NCI-H1105 (cell line): ENCODE measurements at places on chromosomes 16 and 17.

- DNase-seq, result no peak
Observed at GRCh38 chr17:42985225-42985624, 4.9 kb downstream of the RUNDC1 start.

DNA sequence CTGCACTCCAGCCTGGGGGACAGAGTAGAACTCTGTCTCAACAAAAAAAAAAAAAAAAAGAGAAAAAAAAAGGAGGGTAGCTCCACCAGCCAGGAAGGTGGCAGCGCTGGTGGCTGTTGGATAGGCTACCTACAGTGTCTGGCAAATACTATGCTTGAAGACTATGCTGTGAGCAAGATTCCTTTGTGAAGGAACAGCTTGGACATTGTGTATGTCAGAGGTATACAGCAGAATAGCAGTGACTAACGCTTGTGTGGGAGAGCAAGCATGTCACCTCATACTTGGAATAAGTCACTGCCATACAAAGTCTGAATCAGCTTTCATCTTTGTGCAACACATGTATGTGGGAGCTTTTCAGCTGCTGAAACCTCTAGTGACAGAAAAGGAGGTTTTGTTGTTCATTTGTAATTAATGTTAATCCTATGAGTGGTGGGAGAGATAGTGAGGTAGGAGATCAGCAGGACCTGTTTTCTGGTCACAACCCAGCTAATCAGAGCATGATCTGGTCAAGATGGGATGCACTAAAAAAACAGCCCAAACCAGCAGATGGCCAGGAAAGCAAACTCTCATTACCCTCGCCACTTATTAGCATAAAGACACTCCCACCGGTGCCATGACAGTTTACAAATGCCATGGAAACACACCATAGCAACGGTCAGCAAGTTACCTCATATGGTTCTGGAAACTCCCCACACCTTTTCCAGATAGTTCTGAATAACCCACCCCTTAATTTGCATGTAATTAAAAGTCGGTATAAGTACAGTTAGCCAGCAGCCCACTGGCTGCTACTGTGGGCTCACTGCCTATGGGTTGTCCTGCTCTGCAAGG is 6.8 kb upstream of the ITGAD start:
- DNase-seq, result no peak

- DNase-seq, result no peak
Observed at GRCh38 chr16:51193879-51194278, 42.8 kb upstream of the SALL1 start.

DNA sequence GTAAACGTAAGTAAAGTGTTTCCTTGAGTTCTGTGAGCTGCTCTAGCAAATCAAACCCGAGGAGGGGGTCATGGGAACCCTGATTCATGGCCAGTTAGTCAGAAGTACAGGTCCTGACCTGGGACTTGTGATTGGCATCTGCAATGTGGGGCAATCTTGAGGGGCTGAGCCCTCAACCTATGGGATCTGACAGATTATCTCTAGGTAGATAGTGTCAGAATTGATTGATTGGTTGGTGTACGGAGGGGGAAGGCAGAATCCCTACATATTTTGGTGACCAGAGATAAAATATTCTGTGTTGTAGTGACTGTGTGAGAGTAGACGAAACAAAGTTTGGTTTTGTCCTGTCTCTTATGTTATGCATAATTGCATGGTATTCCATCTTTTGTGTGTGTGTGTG is 100.5 kb upstream of the NETO2 start:
- no peak for DNase-seq

- no peak for DNase-seq
Observed at GRCh38 chr17:79541056-79541850, 69.6 kb downstream of the RBFOX3 start.

DNA sequence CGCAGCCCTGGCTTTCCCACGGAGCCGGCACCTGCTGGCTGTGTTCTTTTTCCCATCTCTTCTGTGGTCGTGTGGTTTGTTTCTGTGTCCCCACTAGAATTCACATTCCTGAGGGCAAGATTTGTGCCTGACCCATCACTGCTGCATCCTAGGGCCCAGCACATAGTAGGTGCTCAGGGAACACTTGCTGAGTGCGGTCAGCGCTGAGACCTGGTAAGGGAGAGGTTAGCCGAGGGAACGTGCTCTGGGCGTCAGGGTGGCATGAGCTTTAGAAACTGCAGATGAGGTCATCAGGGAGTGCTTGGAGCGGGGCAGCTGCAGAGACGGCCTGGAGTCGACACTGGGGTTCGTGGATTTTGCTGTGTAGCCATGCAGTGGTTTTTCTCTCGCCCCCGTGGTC is 5.9 kb downstream of the DEF8 start:
- DNase-seq, result no peak

DNA sequence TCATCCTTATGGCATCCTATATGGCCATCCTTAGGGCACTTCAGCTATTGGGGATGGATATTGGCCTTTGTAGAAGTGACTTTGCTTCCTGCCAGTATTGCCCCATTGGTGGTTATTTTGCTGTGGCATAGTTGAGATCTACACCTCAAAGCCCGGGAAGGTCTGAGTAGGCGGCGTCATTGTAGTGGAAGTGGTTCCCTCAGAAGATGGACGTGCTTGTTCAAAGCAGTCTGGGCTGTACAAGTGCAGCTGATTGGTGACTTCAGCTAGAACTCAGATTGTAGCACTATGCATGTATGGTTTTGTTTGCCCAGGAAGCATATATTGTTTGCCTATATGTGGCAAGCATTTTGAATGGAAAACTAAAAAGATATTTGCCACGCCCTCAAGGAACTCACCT is 83.2 kb downstream of the TMC6 start:
- DNase-seq, result no peak

- DNase-seq, result no peak
Observed at GRCh38 chr16:81521141-81521626, 76.6 kb downstream of the CMIP start.

GRCh38 chr17:8941980-8942622 is 23.4 kb downstream of the PIK3R5 start:
- no peak for DNase-seq

DNA sequence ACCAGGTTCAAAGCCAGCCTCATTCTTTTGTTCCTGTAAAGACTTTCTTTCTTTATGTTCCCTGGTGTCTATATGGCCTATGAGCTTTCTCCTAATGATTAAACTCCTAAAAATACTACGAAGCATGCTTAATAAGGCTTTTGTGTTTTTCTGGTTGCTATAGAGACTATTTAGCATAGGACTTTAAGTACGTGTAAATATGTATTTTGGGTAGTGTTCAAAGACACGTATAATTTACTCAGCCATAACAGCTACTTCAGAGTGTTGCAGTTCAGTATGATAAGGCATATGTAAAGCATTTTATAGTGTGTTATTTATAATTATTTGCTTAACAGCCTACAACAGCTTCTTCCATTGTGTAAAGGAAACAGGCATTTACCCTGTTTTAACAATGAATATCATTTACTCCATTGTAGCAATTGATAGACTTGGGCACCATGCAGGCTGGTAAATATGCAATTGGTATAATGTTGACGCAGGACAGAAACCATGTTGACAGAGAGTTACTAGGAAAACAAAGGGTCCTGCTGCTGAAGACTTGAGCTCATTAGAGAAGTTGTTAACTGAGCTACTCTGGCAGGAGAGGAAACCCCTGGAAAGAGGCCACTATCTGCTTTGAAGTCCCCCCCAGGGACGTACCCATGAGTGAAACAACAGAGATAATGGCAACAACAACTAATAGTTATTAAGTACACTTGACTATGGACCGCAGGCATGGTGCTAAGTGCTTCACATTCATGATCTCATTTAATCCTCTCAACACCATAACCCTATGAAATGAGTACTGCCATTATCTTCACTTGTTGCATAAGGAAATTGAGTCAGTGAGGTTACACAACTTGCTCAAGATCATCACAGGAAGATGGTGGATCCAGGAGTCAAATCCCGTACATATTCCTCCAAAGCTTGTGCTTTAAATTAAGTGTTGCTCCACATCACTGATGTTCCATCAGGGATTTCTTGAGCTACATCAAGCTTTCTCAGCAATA is 342.2 kb upstream of the DYNLRB2 start:
- DNase-seq, result peak; percentile 74

DNA sequence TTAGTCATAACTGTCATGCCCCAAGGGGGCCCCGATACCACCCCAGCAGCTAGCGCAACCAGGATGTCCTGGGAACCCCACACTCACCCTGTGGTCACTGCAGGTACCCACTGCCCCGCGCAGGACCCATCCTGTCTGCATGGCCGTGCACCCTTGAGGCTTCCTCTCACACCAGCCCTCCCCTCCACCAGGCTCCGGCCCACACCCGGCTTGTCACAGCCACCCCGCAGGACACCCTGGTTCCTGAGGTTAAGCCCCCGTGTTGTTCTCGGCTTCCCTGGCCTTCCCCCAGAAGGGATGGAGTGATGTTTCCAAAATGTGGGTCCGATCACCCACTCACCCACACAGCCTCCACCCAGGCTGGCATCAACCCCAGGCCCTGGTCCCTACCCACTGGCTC is 7.5 kb downstream of the DNASE1L2 start:
- no peak for DNase-seq

GRCh38 chr16:85752511-85753420 is 1.9 kb upstream of the C16orf74 start:
- no peak for DNase-seq

DNA sequence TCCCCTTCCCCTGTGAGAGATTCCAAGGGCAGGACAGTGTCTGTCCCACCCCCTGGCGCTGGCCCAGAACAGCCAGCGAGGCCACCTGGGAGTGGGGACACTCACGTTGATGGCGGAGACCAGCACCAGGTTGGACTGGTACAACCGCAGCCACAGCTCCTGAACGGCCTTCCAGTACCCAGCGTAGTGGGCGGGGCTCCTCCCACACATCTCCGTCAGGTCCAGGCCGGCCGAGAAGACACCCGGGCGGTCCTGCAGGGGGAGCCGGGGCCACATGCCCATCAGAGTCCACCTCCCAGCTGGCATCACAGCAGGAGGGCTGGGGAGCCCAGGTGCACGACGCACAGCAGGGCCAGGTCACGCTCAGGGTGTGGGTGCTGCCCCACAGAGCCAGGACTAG is 7.1 kb downstream of the ECI1 start:
- no peak for DNase-seq

DNA sequence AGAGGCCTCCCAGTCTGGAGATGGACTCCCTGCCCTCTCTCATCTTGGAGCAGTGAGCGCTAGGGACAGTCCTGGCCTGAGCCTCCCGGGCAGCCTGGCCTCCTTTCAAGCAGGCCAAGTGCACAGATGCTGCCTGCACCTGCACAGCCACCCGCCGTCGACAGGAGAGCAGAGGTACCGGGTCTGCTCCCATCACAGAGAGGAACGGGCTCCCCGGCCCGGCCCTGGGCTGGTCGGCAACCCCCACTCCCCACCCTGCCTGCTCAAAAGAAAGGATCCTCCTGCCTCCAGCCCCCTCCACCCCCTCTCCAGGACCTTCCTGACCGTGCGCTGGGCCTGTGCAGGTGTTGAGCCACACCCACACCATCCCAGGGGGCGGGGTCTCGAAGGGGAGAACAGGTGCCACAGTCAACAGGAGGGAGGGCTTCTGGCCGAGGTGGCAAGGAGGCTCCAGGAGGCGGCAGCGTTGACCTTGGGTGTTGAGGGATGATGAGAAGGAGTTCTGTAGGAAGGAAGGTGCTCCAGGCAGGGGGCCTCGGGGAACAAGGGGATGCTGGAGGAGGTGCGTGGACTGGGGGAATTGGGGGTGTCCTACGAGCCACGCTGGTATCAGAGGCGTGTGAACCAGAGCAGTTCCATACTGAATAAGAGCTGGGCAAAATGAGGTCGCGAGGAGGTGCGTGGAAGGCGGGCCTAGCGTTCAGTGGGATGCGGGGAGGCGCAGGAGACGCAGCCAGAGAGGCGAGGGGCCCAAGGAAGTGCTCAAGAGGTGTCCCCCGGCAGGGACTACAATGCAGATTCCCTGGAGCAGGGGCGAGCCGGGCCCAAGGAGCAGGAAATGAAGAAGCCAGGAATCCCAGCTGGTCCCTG is 967 bp upstream of the CDH15 start:
- peak; percentile 19 for DNase-seq

DNA sequence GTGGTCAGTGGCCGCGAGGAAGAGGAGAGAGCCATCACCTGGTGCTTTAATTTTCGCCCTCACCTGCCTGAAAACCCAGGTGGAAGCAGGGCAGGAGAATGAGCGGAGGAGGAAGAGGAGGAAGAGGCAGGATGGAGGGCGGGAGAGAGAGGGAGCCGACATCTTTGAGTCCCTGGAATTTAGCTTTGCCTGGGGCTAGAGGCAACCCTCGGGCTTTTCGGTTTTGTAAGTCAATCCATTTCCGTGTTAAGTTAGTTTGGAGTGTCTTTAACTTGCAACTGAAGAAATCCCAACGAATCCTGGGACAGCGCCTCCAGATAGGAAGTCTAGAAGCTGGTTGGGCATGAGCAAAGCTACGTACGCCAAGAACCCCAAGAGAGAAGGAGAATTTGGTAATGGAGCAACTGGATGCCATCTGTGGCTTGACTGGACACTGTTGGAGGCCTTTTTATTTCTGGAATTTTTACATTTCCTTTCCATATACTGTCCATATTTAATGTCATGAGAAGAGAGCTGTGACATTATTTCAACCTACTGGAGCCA is 36.9 kb upstream of the ATP2A3 start:
- DNase-seq, result no peak

- no peak for DNase-seq
Observed at GRCh38 chr17:27741361-27741861, 58.9 kb downstream of the NOS2 start.

DNA sequence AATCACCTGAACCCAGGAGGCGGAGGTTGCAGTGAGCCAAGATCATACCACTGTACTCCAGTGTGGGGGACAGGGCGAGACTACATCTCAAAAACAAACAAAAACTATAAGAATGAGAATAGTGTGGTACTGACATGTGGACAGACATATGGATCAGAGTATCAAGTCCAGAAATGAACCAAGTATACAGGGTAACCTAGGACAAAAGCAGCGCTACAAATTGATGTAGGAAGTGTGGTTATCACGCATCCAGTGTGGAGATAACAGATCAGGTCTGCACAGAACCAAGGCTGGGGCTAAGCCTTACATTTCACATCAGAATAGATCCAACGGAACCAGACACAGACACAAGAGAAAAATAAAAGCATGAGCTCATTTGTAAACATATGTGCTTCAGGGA is 23.0 kb upstream of the C16orf95 start:
- DNase-seq, result no peak

GRCh38 chr16:68429076-68429854 is 19.0 kb downstream of the SMPD3 start:
- DNase-seq, result no peak

DNA sequence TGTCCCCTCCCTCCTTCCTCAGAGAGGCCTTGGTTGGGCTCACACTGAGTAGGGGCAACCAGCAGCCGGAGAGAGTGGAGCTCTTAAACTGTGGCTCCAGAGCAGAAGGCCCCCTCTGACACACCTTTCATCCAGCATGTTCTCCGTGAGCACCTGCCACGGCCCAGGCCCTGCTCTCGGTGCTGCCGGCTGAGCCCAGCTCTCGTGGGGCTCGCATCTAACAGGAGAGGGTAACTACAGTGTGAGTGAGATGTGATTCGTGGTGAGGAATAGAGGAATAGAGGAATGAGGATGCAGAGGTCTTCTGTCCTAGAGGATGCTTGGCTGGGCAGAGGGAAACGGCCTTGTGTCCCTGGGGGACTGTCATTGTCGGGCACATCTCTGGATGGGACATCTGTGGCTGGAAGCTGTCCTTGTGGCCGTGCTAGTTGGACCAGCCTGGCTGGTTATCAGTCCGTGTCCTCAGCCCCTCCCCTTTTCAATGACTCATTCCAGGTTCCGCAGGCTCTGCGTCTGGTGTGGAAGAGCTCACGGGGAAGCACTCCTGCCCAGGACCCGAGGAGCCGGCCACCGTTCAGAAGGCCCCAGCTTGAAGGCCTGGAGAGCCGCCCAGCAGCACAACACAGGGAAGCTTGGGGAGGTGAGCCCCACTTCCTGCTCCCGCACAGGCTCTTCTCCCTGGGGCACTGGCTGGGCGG is 11.9 kb upstream of the DNASE1 start:
- no peak for DNase-seq

- no peak for DNase-seq
Observed at GRCh38 chr17:12536472-12536871, 129.2 kb upstream of the MYOCD start.
